ENCODE measurements at places on chromosomes 7 and 10.

DNA sequence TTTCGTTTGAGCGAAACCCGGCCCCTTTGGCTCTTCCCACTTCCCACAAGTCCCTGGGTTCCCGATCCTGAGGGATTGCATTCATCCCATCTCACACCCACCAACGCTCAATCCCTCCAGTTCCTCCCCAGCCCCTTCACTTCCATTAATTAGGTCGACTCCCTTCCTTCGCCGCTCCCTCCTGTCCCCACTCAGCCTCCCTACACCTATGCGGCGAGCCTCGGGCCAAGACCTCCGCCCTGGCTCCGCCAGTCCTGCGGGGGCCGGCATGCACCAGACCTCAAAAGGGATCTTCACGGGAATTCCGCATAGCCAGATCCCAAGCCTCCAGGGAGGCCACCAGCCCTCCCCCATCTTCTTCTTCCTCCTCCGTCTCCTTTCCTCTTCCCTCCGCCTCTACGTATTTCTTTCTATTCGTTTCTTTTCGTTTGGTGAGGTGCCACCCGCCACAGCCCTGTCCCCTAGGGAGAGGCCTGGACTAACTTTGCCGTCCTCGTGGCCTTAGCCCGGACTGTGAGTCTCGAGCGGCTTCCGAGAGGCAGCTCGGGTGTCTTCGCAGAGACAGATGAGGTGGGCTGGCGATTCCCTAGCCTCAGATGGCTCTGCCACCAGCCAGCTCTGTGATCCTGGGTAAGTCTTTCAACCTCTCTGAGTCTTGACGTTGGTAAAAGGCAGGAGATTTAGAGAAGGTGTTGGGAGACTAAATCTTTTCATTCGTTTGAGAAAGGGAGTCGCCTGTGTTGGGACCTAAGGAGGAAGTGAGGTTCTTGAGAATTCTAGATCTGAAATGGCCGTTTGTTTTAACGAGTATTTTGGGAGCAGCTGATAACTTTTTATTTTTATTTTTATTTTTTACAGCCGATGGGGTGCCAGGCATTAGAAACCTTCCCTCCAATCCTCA is 8.1 kb upstream of the LBX1 start:
- DNase-seq: no peak

- no peak for DNase-seq
Observed at GRCh38 chr10:110368002-110368401, 63.3 kb upstream of the SMNDC1 start.

DNA sequence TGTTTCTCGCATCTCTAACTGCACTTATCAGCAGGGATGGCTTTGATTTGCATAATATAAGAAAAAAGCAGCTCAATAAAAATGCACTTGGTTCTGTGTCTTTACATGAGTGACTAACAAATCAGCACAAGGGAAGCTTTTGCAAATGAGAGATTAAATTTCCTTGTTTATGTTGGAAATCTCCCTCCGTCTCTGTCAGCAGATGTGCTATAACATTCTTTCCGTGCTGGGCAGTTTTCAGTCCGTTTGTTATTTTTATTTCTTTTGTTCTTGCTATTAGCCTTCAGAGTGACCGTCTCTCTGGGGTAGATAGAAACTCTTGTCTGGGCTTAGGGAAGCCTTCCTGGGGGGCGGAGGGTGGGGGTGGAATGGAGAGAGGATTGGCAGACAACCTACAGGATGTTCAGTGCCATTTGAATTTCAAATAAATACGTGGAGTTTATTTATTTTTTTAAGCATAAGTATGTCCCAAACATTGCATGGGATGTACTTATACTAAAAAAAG is 96.0 kb downstream of the GATA3 start:
- no peak for DNase-seq

- no peak for DNase-seq
Observed at GRCh38 chr7:19709249-19709578, 377 bp upstream of the POLR1F start.

GRCh38 chr10:44998146-44998631 is 2.5 kb upstream of the ZNF22 start:
- DNase-seq: no peak

GRCh38 chr7:118325450-118325808 is 100.9 kb downstream of the ANKRD7 start:
- no peak for DNase-seq

DNA sequence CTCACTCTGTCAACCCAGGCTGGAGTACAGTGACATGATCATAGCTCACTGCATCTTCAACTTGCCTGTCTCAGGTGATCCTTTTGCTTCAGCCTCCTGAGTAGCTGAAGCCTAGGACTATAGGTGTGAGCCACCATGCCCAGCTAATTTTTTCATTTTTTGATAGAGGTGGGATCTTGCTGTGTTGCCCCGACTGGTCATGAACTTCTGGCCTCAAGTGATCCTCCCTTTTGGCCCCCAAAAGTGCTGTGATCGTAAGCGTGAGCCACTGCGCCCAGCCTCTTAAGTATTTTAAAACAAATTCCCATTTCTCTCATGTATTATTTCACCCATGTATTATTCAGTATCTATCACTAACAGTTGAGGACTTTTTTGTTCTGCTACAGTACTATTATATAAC is 43.5 kb downstream of the KMT2E start:
- DNase-seq: no peak

DNA sequence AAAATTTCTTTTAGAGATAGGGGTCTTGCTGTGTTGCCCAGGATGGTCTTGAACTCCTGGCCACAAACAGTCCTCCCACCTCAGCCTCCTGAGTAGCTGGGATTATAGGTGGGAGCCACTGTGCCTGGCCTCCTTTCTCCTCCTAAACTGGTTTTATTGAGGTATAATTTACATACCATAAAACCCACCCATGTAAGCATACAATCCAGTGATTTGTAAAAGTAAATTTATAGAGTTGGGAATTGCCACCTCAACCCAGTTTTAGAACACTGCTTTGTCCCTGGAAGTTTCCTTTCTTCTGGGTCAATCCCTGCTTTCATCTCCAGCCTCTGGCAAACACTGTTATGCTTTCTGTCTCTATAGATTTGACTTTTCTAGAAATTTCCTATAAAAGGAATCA is 49.0 kb downstream of the CNNM2 start:
- DNase-seq: no peak

DNA sequence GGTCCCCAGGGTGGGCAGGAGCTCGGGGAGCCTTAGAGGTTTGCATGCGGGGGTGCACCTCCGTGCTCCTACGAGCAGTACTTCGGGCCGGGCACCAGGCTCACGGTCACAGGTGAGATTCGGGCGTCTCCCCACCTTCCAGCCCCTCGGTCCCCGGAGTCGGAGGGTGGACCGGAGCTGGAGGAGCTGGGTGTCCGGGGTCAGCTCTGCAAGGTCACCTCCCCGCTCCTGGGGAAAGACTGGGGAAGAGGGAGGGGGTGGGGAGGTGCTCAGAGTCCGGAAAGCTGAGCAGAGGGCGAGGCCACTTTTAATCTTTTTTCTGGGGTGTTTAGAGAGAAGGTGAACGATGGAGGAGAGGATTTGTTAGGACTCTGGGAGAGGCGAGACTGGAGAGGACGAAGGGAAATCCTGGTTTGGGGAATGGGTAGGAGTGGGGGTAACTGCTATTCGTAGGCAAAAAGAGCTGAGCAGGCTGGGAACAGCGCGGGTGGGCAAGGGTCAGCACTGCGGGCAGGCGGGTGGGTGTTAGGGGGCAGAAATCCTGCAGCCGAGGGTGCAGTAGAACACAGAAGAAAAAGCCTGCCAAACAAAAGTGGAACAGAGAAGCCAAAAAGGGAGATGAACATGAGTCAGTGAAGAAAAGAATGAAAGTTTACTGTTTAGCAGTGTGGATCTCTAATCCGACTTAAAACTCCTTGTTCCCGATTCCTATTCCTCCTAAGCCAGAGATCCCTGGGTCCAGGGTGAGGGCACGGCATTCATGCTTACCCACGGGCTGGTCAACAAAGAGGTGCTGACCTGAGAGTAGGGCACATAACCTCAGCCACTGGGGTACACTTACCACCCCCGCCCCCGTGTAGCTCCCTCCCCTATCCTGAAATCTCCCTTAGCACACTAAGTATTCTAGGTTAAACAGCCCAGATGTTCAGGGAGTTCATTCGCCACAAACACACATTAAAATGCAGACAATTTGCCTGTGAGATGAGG is 26.9 kb downstream of the PRSS2 start:
- DNase-seq: peak; percentile 57

- no peak for DNase-seq
Observed at GRCh38 chr10:96272316-96273280, 1.2 kb upstream of the BLNK start.

DNA sequence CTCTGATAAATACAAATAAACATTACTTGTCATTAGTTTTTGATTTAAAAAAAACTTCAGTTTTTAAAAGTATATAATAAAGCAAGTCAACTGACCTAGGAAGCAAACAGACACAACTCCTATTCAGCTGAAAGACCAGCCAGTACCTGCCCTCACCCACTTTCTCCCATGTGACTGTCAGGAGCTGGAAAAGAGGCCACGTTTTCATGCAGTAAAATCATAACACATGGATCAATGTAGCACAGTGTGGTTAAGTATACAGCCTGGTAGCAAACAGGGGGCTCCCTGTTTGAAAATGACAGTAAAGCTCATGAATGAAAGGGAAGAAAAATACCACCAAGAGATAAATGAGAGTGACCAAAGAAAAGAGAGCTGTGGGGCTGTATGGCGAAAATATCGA is 21.6 kb downstream of the KIN start:
- no peak for DNase-seq

DNA sequence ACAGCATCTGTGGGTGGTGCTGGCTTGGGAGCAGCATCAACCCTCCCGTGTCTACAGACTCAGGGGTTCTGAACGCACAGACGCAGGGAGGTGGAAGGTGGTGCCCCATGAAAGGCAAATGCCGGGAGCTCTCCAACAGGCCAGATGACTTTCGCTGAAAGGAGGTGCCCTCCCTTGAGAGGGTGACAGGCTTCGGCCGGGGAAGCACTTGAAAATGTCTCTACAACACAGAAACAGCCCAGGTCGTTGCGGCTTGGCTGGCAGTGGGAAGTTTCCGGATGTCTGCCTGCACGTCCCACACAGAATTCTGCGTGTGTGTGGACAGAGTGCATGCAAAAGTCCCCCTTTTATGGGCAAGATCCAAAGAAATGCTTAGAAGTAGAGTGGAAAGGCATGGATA is 239.6 kb downstream of the SKAP2 start:
- no peak for DNase-seq

GRCh38 chr10:44917848-44918247 is 6.7 kb downstream of the TMEM72 start:
- DNase-seq: no peak

DNA sequence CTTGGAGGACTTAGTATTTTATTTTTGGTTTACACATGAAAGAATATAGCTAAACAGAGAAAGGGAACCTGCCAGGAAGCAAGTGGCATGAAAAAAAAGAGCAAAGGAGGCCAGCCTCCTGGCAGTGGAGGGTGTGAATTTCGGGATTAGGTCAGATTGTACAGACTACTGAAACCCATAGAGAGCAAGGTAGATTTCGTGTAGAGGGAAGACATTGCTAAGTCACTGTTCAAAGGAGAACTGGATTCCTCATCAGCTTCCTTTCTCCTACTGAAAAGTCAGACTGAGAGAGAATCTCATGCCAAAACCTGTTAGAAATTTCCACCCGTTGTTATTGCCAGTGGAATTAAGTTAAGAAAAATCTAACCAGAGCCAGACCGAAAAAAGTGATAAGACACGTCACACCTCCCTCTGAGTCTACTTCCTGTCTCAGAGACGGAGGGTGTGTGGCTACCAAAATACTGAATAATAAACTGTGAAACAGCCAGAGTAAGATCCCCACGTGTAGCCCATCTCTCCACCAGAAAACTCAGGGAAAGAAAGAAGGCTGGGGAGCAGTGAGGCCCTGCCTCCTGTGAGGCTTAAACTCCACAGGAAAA is 118.8 kb downstream of the SKIDA1 start:
- DNase-seq: peak; percentile 27

DNA sequence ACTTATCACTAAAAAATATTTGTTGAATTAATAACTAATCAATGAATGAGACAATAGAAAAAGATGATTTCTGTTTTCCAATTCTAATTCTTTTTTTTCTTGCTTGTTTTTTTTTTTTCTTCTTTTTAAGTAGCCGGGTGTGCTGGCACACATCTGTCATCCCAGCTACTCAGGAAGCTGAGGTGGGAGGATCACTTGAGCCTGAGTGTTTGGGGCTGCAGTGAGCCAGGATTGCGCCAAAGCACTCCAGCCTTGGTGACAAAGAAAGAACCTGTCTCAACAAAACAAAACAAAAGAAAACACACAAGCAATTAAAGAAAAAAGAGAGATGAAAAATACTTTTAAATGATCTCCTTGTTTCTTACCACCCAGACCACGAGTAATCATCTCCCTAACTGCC is 1109.3 kb downstream of the REEP3 start:
- no peak for DNase-seq

GRCh38 chr7:99665312-99666012 is 14.3 kb downstream of the CYP3A5 start:
- no peak for DNase-seq

GRCh38 chr7:12296051-12296570 is 85.0 kb downstream of the TMEM106B start:
- DNase-seq: no peak

GRCh38 chr10:104323760-104324201 is 14.5 kb downstream of the ITPRIP start:
- DNase-seq: no peak

DNA sequence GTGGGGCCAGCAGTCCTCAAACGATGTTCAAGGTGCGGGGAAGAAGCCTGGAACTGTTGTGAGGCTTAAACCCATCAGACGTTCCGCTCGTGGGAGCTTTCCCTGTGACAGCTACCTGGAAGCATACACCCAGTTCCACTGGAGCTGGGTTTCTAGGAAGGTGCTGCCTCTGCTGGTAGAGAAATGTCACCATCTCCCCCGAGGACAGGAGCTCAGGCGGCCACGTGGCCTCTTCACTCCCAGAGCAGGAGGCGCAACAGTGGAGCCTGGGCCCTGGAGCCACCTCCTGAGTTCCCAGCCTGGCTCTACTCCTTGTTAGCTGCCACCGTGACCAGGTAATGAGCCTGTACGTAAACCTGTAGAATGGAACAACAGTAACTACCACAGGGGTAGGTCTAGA is 156.1 kb downstream of the ADARB2 start:
- no peak for DNase-seq

DNA sequence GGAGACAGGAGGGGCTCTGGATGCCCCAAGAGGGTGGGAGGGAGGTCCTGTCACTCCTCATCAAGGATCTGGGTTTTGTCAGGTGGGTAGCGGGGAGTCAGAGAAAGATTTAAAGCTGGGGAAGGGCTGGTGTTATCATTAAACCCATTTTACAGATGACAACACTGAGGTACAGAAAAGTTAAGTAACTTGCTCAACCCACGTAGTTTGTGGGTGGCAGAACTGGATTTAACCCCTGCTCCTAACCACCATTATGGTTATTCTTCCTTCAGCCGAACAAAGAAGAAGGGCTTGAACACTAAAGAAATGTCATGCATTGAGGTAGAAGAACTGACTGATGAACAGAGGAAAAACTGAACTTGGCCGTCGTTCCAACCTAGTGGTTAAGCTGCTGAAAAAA is 24.9 kb upstream of the PRKAG2 start:
- no peak for DNase-seq

DNA sequence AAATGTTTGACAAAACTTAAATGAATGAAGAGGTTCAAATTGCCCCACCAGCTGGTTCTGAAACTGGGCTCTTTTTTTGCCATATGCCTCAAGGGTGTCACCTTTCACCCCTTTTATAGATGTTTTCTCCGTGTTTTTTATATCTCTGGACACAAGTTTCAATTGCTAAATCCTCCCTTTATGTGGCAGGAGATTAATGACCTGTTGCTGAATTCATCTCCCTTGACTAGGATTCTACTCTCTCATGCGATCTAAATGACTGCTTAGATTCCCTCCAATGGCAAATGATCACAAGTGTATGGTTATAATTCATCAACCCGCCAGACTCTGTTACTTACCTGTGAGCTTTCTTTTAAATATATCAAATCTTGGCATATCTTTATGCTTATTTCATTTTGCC is 677.0 kb upstream of the POT1 start:
- no peak for DNase-seq
